ENCODE measurements at places on chromosomes 6 and 20.

GRCh38 chr6:168607272-168608112, 166.5 kb downstream of the SMOC2 start:
- no peak for DNase-seq

DNA sequence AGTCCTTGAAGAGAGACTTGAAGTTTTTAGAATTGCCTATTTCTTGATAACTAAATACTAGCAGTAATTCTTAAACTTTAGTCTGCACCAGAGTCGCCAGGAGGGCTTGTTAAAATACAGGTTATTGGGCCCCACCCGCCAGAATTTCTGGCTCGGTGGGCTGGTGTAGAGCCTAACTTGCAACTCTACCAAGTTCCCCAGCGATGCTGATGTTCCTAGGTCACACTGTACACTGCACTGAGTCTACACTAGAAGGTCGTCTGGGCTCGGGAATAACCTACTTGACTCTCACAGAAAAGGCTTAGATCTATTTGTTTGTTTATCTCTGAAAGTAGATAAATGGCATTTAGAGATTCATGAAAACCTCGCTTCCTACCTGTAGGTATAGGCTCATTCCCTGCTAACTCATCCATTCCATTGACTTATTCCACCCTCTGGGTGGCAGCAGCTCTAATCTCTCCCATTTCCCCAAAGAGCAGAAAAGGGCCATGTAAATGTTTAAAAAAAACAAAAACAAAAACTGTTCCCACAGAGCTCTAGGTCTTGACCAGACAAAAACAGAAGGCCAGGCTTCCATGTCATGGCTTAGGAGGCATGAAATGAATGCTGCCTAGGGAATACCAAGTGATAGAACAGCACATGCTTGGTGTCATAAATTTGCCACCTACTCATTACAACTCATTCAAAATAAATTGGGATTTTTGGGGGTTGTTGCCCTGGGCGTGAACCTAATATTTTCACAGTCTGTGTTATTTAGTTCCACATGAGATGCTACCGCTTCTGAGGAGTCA, 292.1 kb downstream of the ADGB start:
- no peak for DNase-seq

DNA sequence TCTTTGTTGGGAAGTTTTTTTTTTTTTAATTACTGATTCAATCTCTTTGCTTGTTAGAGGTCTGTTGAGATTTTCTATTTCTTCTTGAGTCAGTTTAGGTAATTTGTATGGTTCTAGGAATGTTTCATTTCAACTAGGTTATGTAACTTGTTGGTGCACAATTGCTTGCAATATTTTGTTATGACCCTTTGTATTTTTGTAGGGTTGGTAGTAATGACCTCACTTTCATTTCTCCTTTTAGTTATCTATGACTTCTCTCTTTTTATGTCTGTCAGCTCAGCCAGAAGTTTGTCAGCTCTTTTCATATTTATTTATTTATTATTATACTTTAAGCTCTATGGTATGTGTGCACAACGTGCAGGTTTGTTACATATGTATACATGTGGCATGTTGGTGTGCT, 51.1 kb upstream of the SLC24A3 start:
- DNase-seq = no peak

DNA sequence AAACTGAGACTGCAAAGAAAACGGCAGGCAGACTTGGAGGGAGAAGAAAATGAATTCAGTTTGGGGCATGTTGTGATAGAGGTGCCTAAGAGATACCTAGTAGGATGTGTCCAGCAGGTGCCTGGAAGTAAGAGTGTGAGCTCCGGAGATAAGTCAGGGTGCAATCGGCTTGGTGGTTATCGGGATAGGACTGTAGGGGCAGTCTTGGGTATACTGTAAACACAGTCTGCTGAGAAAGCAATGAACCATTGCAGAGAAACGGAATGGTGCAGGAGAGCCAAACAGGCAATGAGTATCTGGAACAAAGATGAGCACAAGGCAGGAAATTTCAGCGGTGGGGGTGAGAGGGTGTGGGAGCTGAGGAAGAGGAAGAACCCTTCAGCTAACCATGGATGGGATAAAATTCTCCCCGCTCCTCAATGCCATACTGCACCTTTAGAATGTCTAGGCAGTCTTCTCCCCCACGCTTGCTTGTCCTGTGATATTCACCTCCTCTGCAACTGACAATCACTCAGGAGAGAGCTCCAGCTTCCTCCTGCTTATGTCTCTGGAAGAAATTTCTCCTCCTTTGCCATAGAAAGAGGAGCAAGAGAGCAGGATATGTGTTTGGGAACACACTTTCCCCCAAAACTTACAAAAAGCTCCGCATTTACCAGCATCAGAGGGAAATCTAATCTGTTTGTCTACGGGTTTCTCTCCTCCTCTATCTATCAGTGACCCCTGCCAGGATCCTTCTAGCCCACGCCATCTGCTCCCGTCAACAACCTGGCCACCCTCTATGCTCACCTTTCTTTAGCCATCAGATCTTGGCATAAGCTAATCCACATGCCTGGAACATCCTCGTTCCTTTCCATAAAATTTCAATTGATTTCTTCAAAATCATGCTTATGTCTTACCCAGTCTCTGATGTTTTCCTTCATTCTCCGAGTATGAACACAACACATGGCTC, 381.7 kb upstream of the JARID2 start:
- DNase-seq = no peak

DNA sequence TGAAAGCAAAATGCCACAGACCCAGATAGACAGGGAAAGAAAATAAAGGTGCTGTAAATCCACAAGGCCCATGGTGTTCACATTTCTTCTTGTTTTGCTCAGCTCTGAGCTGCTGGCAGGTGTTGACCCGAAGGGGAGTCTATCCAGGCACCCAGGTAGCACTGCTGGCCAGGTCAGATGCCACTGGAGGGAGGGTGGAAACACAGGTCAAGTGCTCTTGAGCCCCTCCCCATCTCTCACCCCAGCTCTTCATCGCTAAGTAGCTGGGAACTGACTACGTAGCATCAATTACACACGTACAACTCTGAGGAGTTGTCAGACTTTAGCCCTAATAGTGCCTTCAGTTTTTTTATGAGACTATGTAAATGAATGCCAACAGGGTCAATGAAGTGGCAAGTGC, 287.8 kb upstream of the QKI start:
- no peak for DNase-seq

GRCh38 chr6:149136913-149137286, 180.6 kb upstream of the TAB2 start:
- DNase-seq = no peak

- DNase-seq = no peak
Observed at GRCh38 chr6:140854318-140854717, 1278.4 kb upstream of the GJE1 start.

Measured in neuronal stem cell (in vitro differentiated cells).